Heart left ventricle (tissue), 16 donors: ENCODE measurements at places on chromosomes 11 and 22. TPM values are rescaled to one million over a fixed set of nuclear protein-coding genes. Genes with fewer than 3 reads are reported as not detected.

NECTIN1 gene
- 18.5 TPM for polyA plus RNA-seq

RFPL1 gene
- not detected for polyA plus RNA-seq

GRCh38 chr11:57597461-57597915, at the start of gene SERPING1:
SERPING1 (plus strand) TSS chr11:57597685; CDS start chr11:57598271, 586 bp downstream.
- peak; percentile 64 for DNase-seq

DNA sequence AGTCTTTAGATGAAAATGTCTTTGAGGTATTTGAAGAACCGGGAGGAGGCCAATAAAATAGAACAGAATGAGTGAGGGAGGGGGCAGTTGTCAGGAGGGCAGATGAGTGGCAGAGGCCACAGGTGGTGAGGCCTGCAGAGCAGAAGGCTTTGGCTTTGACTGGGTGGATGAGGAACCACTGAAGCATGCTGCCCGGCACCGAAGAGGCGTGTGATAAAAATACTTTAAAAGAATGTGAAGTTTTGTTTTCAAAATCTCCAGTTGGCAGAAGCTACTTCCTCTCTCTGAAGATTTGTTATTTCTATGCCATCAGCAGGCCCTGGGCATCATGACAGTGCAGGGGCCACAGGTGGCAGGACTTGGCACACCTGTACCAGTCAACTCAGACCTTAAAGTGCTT, 6.3 kb downstream of the MS4A12 start:
- DNase-seq = no peak

DNA sequence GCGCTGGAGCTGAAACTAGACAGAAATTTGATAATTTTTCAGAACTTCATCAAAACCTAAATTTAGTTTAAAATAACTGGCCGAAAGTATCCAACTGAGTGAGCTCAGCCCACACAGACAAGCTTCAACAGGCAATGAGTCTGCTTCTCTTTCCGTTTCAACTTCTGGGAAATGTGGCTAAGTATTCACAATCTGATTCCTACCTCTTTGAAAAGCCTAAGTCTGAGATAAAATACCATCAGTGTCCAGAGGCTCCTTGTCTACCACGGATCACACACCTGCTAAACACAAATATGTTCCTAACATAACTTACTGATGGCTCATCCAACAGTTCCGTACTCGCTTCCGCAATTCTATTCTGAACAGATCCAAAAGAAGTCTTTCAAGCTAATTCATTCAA, 8.5 kb downstream of the SIK3 start:
- no peak for DNase-seq
